ENCODE measurements at places on chromosomes 4 and X. TPM values are rescaled to one million over a fixed set of nuclear protein-coding genes. Genes with fewer than 3 reads are reported as not detected.

- no peak for DNase-seq
Measured at GRCh38 chr4:183141997-183142396, 42.9 kb downstream of the WWC2 start.

DNA sequence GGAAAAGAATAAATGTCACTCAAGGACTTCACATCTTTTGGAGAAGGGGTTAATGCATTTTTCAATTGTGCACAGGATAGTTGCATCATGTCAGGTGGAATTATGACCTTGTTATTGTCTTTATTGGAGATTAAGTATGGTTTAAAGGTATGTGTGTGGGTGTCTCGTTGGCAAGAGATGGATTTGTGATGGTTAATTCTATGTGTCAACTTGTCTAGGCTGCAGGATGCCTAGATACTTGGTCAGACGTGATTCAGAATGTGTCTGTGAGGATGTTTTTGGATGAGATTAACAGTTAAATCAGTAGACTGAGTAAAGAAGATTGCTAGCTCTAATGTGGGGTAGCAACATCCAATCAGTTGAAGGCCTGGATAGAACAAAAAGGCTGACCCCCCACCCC lies 42.2 kb upstream of the HSD17B10 start:
- no peak for DNase-seq

- DNase-seq, result no peak
Measured at GRCh38 chr4:69860521-69861298, 765 bp upstream of the SULT1E1 start.

DNA sequence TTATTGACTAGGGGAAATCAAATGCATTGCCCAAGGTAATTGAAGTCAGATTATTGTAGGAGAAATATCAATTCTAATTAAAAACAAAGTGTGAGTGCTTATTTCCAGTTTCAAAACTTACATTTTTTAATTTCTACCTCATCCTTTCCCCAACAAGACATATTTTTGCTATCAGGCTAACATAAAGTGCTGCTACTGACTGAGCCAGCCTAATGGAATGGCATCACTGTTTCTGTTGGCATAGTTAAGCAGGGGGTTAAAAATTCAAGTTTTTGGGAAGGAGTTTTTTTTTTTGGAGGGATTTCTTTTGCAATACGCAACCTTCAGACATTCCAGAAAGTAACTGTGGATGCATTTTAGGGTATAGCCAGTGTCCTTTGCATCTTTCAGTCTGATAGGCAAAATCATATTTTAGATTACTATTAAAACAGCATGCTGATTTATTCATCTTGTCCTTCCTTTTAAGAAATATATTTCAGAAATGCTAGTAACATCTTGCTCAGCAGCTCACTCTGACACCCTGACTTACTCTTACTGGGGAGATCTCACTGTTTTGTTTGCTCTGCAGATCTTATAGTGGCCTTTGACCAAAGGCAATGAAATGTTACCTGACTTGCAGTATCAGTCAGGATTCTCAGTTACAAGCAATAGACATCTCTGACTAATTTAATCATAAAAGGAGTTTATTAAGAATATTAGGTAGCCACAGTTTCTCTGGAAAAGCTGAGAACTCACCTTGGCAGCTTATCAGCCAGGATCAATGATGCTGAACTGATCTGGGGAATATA lies 24.4 kb downstream of the GAB1 start:
- no peak for DNase-seq

DNA sequence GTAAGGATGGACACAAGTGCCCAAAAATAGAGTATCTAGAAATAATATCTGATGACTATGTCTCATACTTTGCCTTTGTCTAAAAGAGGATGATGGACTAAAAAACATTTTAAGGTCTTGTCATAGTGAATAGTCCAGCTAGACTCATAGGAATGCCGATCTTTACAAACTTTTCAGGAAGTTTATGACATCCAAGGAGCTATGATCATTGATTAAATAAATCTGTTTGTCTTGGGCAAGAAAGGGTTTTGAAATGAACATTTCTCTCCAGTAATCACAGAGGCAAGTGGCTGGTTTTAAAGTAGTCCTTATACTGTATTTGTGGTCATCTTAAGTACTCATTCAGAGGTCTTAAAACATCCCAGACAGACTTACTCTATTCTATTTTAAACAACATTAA lies 109.8 kb downstream of the MAPK10 start:
- no peak for DNase-seq

GRCh38 chr4:123739806-123740205 lies 343.2 kb downstream of the SPRY1 start:
- DNase-seq, result no peak

DNA sequence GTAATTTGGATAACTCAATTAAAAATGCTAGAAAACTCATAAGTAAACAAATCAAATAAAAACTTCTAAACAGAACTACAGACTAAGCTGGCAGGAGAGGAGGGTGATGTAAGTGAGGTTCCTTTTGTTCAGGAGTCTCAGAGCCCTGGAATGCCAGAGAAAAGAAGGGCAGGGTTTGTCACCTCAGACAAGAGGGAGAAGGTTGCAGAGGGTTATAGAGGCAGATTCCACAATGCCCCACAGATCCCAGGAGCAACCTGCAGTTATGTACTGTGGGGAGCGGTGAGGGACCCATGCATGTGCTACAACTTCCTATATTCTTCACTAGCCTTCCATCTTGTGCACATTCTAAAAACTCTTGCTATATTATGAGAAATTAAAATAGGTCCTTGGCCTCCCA lies 129.7 kb downstream of the CFAP299 start:
- no peak for DNase-seq

DNA sequence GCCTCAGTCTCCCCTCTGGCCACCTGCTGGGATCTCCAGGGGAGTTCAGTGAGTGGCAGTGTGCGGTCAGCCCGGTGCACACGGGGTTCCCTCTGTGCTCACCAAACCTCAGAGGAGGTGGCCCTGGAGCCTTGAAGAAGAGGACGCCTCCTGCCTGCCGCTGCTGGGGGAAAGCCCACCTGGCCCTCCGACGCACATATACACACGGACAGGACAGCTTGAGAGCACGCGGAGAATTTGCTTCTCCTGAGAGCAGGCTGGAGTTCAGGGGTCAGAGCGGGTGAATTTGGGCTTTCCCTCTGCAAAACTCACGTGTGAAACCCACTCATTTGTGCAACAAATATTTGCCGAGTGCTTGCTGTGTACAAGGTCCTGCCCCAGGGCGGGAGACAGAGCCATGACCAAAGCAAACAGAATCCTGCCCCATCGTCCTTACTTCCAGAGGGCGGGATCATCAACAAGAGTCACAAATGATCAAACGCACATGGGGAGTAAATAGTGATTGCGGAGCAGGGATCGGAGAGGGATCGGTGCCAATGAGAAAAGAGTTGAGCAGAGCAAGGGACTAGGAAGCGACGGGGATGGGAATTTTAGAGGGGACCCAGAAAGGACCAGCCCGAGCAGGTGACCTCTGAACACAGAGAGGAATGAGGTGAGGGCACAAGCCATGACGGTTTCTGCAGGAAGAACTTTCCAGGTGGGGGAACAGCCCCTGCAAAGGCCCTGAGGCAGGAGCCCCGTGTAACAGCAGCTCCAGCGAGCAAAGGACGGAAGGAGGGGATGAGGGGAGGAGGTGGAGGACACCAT lies 17.6 kb downstream of the BLOC1S4 start:
- no peak for DNase-seq

DNA sequence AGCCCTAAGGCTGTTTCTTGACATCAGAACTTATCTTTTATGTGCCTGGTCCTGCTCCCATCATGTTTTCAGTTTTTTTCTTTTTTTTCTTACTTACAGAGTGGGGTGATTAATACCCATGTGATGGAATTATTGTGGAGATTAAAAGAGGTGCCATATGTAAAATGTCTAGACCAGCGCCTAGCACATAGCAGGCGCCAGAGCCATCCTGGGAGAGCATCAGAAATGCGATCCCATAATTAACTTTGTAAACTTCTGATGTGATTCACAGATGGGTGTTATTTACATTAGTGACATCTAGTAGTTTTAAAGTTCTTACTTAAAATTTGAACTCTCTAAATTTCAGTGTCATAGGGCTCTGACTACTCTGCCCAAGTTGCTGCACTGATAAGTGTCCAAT lies 66.2 kb upstream of the PGRMC2 start:
- no peak for DNase-seq

DNA sequence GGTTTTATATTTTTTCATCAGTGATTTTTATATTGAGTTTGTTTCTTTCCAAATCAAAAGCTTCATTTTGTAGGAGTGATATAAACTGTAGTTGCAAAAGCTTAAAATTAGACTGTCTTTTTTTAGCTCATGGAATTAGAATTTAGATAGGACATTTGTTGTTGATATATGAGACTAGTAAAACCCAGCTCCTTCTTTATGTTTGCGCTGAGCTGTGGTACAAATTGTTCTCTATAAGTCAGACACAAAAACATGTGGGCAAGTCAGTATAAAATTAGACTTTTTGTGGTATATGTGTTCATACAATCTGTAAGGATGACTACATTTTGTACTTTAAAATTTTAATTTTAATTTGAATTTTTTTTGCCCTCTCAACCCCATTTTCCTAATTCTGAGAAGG lies 18.3 kb downstream of the FHIP1A start:
- no peak for DNase-seq

- no peak for DNase-seq
Measured at GRCh38 chr4:119244832-119245231, 32.3 kb downstream of the USP53 start.

DNA sequence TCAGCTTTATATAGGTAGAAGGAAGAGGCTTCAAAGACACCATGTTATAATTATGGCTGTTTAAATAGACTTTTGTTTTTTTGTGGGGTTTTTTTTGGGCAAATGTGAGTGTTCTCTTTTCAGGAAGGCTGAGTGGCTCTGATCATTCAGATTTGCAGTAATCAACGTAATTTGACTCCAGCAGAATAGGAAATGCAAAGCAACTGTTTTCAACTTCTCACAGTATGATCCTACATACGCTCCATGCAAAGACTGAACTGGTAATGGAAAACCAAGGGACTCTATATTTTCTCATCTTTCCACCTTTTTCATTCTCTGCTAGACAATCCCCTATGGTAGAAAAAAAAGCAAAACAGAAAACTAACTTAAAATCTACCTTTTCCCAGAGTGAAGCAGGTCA lies 10.8 kb downstream of the ADH1B start:
- DNase-seq, result no peak

DNA sequence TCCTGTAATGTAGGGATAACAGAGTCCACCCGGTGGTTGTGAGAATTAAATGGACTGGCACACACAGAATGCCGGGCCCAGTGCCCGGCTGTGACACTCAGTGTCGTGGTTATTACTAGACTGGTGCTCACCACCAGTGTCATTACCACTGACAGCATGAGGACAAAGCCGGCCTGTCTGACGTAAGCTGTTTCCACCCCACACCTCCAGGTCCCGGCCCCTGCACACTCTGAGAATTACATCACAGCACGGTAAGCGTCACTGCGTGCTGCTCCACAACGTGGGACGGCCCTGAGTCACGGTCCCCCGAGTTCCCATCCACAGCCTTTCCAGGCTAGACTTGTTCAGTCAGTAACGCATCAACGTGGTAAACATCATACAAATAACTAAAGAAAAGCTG lies 22.9 kb downstream of the FAT1 start:
- DNase-seq, result no peak

- DNase-seq, result no peak
Measured at GRCh38 chr4:16126714-16127113, 42.9 kb upstream of the PROM1 start.

DNA sequence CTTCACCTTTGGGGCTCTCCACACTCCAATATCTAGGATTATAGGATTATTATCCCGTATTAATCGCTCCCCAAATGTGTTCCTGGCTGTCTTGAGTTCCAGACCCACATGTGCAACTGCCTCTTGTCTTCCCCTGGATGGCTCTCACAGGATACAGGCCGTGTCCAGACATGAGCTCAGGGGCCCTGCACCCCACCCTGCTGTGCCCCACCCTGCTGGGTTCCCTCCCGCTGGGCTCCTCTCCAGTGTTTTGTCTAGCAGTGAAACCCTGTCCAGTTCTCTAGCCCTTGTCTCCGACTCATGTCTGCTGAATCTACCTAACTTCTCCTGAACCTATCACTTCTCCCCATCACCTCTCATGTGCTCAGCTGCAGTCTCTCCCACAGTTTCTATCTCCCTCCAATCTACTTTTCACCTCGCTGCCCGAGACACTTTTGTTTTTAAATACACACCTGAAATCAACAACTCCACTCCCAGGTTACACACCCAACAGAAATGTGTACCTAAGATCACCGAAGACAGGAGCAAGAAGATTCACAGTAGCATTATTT lies 2.0 kb downstream of the RNF212 start:
- no peak for DNase-seq

DNA sequence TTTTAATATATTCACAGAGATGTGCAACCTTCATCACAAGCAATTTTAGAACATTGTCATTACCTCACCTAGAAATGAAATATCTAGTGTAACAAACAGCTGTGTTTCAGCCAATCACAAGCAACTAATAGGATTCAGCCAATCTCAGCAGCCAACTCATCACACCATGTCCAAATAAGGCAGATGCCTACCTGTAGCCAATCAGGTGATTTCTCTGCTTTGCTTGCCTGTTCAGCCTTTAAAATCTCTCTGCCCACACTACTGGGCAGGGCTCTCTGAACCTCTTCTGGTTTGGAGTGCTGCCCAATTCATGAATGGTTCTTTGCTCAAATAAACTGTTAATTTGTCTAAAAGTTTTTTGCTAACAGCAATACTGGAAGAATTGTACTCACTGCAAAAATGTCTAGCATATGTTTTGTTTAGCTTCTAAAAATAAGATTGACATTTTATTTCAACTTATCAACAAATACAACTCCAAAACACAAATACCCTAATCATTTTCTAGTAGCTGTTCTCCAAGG lies 52.4 kb upstream of the IGFBP7 start:
- DNase-seq, result no peak

DNA sequence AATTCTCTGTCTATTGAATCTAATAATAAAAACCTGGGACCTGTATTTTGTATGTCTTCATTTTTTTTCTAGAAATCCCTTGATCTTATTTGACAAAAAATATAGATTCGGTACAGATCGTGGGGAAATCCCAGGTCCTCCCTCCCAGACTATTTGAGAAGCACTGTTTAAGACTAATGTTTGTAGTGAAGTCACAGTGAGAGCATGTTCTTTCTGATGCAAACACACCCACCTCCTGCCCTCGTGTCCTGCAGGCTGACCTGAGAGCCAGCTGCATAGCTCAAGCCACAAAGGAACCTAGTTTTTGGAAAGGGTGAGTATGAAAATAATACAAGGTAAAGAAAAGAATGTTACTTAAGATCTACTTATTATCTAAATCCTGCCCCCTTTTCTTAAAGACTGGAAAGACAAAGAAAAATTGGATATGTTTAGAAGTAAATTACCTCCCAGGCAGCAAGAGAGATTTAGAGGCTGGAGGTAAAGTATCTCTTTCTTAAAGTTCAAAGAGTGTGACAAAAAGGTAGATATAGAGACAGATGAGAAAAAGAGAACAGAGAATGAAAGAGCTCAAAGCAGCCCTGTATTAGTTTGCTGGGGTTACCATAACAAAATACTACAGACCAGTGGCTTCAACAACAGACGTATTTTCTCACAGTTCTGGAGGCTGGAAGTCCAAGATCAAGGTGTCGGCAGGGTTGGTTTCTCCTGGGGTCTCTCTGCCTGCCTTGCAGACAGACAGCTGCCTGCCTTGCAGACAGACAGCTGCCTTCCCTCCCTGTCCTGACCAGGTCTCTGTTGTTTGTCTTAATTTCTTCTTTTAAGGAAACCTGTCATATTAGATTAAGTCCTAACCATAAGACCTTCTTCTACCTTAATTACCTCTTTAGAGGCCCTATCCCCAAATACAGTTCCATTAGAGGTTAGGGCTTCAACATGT lies 20.4 kb upstream of the DCTD start:
- no peak for DNase-seq

The TFDP3 gene
- total RNA-seq, result not detected

The P2RY10 gene
- 0.80 TPM for total RNA-seq

The DGKK gene
- not detected for total RNA-seq

The UGT2B7 gene
- total RNA-seq, result 20.5 TPM

The WDR1 gene
- 192 TPM for total RNA-seq

The TMEM154 gene
- 2.6 TPM for total RNA-seq

The MXRA5 gene
- 1.8 TPM for total RNA-seq
